ENCODE measurements at places on chromosomes 7 and 10. TPM values are rescaled to one million over a fixed set of nuclear protein-coding genes. Genes with fewer than 3 reads are reported as not detected.

DNA sequence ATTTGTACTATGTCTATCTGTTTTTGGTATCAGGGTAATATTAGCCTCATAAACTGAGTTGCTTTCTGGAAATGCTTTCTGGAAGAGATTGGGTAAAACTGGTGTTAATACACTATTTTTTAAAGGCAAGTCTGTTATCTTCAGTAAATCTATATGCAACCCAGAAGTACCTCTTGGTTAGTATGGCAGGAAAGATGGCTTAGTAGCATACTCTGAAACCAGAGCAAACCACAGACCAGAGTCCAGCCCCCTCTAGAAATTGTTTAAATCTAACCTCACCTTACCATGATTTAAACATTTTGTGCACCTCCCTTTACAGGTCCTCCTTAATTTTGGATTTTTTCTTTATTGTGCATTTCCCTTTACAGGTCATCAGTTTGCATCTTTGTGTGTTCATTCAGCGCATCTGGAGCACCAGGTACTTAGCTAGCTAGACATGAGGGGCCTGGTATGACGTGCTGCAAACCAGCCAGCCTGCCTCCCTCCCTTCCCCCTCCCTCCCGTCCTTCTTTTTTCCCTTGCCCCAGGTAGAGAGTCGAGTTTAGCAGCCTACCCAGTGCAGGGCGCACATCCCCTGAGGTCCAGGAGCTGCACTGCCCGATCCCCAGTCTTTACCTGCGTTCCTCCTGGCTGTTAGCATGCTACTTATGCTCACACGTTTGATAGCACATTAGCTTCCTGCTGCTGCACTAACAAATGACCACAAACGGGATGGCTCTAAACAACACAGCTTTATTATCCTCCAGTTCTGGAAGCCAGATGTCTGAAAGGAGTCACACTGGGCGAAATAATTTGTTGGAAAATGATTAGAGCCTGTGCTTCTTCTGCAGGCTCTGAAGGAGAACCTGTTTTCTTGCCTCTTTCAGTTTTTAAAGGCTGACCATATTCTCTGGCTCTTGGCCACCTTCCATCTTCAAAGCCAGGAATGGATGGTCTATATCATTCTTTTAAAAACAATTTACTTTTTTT is 299.9 kb upstream of the HABP2 start:
- no peak for DNase-seq

DNA sequence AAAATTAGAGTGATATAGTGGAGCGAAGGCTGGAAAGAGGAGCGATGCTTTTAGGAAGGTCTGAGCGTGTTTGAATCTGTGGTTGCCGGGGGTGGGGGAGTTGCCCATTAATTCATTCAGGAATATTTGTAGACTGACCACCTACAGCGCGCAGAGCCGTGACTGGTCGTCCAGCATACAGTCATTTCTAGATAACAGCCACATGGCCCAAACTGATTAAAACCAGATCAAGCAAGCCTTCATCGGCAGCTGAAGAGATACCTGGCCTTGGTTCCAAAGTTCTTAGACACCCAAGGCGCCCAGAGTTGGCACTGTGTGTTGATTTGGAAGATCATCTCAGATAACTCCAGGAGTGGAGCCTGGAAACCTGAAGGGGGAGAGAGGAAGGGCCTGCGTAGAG is 1.7 kb downstream of the PROSER2 start:
- no peak for DNase-seq

- DNase-seq = no peak
Measured at GRCh38 chr7:131241386-131241785, 86.3 kb upstream of the MKLN1 start.

DNA sequence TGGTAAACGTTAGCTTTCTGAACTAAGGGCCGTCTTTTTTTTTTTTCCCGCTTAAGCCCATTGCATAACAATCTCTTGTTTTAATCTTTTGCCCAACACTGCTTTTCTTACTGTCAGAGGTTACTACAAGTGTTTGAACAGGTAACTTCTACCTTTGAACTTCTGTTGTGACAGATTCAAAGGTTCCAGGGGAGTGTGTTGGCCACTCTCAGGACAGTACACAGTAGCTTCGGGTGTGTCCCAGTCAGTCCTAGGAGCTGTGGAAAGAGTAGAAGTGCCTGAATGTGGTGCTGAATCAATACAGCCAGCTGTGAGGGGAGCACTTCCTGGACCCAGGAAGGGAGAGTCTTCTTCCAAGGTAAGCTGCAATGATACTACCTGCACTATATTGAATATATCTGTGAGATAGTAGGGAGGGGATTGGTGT is at the start of gene ACSL5:
TSS of gene ACSL5 (plus strand) at position 205 of the 427 bp plus-strand sequence. CDS start 20,831 bp downstream, outside the sequence.
- DNase-seq = no peak

- DNase-seq = no peak
Measured at GRCh38 chr10:7153750-7154149, 257.1 kb downstream of the SFMBT2 start.

DNA sequence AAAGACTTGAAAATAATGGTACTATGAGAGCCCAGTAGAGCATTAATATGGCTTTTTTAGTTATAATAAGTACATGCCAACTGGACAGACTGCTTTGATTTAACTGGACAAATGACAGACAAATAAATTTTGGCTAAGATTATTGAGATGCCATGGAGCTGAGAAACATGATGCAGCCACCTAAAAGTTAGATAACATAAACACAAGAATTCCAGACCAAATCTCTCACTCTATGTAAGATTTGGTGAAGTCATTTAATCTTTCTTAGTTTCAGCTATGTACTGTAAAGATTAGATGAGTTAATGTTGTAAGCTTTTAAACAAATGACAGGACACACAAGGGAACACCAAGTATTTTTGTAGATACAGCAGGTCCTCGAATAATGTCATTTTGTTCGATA is 118.2 kb downstream of the CACNA2D1 start:
- no peak for DNase-seq

GRCh38 chr7:3162289-3162688 is 118.6 kb upstream of the CARD11 start:
- no peak for DNase-seq

DNA sequence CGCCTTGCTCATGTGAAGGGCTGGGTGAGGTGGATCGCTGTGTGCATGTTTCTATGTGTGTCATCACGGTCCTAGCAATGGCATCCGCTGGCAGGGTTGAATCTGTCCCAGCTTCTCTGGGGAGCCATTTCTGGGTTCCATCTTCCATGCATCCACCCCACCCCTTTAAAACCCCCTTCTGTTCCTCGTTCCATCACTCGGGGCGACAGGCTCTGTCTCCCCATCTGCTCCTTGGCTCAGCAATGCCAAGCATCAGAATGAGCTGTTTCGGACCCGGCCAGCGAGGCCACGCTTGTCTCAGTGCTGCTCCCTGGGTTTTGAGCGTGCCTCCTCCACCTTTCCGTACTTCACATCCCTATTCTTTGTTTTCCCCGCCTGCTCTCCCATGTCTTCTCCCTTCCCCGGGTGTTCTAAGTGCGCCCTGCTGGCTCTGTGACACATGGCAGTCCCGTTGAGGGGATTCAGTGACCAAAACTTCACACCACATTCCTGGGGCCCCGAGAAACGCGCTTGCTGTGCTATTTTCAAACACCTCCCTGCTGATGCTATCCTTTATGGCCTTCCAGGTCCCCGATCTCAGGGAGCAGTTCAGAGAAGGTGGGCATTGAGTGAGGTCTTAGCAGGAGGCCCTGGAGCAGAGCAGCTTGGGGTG is 554.1 kb upstream of the FOXK1 start:
- no peak for DNase-seq

ACSL5 gene
- polyA plus RNA-seq = 5.9 TPM

CACNB2 gene
- polyA plus RNA-seq = 6.0 TPM
